Breast epithelium (tissue), 4 donors: ENCODE measurements at places on chromosomes 12 and 14. TPM values are rescaled to one million over a fixed set of nuclear protein-coding genes. Genes with fewer than 3 reads are reported as not detected.
A peak's percentile ranks its signal among the peaks of the same experiment; 100 is the strongest.

The SLC17A8 gene
- not detected for total RNA-seq

The OTX2 gene
- total RNA-seq: not detected

The C12orf54 gene
- total RNA-seq: not detected

The GPR84 gene
- total RNA-seq: not detected

The NYNRIN gene
- total RNA-seq: 6.4 TPM

The SLC39A2 gene
- total RNA-seq: 0.59 TPM

The SRGAP1 gene
- 29.3 TPM for total RNA-seq

The TRPV4 gene
- total RNA-seq: 0.64 TPM

GRCh38 chr12:66048835-66049537 is 81.6 kb downstream of the LLPH start:
- no peak for DNase-seq

- DNase-seq: no peak
Measured at GRCh38 chr12:108842361-108842760, 15.0 kb downstream of the SSH1 start.

GRCh38 chr12:59657266-59657665 is 61.4 kb downstream of the SLC16A7 start:
- no peak for DNase-seq

DNA sequence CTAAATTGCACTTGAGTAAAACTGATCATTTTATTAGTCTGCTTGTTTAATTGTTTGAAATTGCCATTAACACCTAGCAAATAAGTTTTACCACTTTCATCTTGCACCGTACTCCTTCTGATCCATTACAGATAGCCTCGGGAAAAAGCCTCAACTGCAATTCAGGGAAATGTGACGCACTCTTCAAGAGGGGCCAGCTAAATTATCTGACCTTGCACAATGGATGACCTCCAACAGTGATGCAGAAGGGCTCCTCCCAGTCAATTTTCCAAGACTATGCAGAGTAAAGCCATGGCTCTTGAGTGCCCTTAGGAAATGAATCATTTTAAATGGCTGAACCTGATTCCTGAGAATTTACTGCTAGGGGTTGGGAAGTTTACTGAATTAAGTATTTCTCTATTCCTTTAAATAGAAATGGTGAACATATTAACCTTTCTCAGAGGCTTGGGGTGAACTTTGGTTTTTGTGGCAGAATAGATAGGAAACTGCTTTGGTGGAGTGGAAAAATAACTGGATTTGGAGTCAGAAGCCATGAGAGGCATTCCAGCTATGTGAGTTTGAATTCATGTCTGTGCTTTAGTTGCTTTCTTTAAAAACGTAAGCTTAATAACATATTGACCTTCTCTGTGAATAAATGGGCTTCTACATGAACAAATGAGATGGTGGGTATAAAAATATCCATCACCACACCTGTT is 64.8 kb upstream of the OVCH1 start:
- no peak for DNase-seq

DNA sequence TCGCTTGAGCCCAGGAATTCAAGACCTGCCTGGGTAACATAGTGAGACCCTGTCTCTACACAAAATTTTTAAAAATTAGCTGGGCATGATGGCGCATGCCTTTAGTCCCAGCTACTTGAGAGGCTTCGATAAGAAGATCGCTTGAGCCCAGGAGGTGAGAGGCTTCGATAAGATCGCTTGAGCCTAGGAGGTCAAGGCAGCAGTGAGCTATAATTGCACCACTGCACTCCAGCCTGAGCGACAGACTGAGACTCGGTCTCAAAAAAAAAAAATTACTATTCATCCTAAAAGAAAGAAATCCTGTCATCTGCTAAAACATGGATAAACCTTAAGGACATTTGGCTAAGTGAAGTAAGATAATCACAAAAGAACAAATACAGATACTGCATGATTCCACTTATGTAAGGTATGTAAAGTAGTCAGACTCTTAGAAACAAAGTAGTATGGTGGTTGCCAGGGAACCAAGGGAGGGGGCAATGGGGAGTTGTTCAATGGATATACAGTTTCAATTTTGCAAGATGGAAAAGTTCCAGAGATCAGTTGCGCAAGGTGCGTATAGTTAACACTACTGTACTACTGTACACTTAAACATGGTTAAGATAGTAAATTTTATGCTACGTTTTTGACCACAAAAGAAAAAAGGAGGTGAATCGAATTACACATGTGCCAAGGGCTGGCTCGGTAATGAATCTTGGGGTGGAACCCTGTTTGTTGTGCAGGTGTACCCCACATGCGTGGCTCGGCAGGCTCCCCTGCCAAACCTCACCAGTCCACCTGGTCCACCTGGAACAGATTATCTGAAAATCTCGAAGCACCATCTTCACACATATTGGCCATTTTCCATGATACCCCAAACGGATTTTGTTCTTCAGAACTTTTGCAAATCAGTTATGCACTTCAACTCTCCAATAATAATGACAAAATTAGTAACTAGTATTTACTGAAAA is 18.3 kb upstream of the ATP2A2 start:
- DNase-seq: no peak

DNA sequence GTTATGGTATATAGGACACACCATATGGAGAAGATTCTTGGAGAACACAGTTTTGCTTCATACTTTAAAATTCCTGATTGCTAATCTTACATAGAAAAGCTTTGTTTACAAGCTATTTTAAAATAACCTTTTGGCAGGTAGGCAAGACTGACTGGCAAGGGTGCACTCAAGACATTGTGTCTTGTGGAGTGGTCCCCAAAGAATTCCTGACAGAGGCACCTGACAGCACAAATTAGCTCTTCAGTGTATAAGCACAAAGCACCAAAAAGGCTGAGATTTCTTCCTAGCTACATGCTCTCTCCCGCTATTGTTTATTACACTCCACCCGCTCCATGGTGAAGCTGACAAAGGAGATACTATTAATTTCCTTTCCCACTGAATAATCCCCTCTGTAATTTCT is 139.4 kb downstream of the MON2 start:
- DNase-seq: no peak

DNA sequence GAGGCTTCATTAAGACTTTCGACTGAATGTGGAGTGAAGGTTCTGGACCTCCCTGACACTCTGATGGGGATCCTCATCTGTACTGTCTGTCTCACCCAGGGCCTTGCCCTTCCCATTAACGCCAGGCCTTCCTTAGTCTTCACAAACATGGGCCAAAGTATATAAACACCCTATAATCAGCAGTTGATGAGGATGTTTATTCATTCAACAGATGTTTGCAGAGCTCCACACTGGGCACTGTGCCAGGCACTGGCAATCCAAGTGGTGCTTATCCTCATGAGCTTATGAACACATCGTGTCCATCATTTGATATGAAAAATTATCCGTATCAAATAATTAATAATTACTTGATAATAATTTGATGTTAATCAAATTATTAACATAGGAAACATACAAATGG is 454.4 kb downstream of the FUT8 start:
- DNase-seq: no peak

GRCh38 chr12:77166696-77167095 is 101.3 kb upstream of the E2F7 start:
- DNase-seq: no peak

GRCh38 chr14:98200601-98201000 is 1071.4 kb downstream of the BCL11B start:
- DNase-seq: no peak

DNA sequence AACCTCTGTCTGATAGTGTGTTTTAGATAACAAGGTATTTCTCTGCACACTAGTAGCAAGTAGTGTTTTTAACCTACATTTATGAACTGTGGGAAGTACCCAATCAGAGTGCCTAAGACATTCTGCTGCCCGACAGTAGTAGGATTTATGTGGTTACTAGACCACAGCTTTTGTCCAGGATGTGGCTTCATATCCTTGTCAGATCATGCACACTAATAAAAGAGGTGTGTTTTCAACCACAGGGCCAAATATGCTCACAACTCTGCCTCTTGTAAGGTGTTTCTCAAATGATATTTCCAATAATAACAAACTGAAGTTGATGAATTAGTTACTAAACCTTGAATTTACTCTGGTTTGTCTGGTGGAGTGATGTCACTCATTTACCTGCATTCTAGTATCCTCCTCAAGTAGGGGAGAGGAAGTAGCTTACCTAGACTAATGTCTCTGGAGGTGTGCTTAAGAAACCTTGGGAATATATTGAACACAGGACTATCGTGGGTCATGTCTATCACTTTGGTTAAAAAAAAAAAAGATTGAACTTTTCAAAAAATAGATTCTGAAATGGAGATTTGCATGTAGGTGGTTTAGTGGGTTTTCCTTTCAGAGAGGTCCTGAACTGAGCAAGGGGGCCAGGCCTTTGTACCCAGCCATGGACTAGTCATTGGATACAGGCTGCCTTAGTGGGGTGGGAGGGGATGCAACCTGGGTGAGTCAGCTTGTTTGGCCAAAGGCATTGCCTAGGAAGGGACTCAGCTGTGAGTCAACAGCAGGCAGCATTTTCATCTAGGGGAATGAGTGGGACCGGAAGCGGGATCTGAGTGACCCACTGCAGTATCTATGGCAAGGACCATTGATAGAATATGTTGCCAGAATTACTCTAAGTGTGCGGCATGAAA is 14.1 kb downstream of the FBXW8 start:
- peak; percentile 21 for DNase-seq

- no peak for DNase-seq
Measured at GRCh38 chr12:75419841-75420240, 29.0 kb downstream of the GLIPR1L2 start.

DNA sequence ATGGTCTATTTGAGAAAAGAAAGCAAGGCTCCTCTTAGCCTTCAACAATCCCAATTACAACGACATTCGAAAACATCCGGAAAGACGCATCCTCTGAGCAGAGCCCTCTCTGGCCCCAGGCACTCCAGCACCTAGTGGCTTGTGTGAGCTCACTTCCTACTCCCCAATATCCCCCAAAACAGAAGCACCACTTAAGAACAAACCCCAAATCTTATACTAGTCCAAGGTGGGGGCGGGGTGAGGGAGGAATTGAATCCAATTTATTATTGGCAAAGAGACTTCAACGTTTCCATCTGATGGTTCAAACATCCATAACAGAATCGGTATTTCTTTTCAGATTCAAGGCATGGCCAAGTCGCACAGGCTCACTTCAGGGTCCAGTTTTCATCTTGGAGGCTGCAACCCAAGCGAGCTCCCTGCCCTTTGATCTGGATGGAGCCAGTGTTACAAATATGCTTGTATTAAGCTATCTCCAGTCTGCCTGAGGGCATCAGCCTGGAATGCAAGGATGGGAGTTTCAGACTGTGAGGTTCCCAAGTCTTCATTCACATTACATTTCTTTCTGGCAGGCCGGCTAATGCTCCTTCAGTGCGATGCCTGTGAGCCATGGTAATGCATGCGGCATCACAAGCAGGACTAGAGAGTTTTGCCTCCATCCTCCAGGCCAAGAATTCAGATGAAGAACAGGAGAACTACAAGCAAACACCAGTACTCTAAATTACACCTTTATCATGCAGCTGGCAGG is 132.5 kb upstream of the FOXN3 start:
- DNase-seq: no peak

DNA sequence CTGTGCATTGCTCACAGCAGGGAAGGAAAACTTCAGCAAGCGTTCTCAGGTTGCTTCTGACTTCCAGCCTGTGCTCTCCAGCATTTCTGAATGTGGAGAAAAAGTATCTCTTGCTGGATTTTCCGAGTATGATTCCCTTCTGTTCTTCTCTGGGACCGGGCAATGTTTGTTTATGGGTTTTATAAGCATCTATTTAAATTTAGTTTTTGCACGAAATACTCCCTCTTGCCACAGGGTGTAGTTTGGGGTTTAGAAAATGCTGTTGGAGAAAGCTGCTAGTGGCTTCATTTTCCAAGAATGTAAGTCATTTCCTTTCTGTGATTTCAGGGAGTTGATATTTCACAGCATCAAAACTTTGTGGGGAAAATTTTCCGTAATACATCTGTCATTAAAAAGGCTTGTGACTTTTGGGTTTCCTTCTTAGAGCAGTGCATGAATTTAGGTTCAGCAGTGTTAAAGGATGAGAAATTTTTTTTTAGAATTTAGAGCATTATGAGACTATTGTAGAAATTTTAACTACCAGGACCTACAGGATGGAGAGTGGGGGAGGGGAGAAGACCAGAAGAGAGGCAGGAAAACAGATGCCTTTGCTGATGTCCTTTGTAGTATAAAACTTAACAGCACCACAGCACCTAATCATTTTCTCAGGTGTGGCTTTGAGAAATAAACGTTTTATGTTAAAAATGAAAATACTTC is 1.5 kb downstream of the FRMD6 start:
- DNase-seq: no peak

- DNase-seq: no peak
Measured at GRCh38 chr12:464484-465267, 4.9 kb downstream of the B4GALNT3 start.

DNA sequence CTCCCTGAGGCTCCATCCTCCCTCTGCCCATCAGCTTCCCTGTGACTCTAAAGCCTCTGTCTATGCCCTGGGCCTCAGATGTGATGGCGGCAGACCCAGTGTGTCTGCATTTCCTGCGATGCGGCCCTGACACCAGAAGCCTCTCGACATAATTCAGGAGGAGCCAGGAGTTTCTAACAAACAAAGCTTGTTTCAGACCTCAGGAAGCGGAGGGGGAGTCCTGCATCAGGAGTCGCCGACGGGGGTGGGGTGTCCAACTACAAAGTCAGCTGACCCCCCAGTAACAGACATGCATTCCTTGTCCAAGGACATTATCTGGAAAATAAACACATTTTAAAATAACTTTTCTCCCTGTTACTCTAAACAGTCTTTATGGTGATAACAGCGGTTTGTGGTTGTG is 167.5 kb downstream of the DPF3 start:
- DNase-seq: no peak

DNA sequence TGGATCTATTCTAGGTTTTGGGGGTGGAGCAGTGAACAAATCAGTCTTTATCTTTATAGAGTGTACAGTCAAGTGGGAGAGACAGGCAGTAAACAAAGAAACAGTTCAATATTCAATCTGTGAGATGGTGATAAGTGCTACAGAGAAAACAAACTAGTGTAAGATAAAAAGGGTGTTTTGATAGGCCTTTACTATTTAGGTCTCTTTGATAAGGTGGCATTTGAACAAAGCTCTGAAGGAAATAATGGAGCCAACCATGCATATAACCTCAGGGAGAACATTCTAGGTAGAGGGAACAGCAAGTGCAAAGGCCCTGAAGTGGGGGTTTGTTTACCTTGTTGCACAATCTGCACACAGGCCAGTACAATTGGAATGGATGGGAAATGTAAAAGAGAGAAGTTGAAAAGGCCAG is 47.3 kb downstream of the PTPN11 start:
- no peak for DNase-seq
